ENCODE measurements at places on chromosomes 2 and 18. TPM values are rescaled to one million over a fixed set of nuclear protein-coding genes. Genes with fewer than 3 reads are reported as not detected.
A peak's percentile ranks its signal among the peaks of the same experiment; 100 is the strongest.

IRS1 gene
- total RNA-seq, result 11.2 TPM

DNA sequence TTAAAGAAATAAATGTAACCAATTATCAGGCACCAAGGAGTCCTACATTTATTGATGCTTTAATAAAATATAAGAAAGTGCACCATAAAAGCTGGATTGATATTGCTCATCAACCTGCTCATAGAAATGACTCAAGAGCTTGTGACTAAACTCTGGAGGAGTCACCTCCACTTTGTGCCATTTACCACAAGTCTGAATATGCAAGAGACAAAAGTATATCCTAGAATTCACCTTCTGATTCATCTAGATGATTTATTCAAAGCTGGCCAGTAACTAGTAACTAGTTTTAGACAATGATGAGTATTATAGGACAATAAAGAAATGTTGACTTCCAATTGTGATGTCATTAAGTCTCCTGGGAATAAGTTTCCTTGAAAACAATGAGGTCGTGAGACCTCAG is 146.0 kb upstream of the SOX11 start:
- DNase-seq, result no peak

ALPI gene
- total RNA-seq, result 21.1 TPM

DNA sequence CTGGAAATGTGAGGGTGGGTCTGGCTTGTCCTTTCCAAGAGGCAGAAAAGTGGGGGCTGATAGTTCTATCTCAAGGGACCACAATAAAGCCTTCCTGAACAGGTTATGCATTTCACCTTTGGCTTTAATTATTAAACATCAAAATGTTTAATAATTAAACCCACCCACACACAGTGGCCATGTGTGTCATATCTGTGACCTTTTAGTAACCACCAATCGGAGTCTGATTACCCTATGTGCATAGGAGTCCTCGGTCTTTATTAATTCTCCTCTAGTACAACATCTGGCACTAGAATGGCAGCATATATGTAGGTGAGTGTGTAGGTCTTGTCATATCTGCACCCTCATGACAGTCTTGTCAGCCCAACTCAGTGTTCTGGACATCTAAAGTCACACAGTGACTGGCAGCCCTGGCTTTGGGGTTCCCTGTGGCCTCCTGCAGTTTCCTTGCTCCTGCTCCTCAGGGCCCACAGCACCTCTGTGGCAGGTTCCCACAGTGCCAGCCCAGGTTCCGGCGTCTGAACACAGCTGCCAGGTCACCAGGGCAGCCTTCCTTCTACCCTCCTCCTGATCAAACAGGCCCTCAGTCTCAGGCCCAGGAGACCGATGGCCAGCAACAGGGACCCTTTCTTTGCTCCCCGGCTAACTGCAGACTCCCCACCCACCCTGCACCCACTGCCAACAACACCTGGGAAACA is 100.9 kb downstream of the MTCL1 start:
- no peak for DNase-seq

DNA sequence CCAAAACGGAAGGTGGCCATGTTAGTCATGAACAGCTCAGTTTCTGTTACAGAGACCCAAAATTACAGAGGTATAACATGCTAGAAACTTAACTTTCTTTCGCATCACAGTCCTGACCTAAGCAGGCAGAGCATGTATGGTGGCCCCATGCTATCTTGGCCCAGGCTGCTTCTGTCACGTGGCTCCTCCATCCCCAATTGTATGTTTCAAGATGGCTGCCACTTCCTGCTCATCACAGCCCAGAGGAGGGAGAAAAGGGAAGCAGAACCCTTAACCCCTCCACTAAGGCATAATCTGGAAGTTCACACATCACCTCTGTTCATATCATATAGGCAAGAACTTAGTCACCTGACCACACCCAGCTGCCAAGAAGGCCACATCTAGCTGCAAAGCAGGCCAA is 28.7 kb downstream of the CDK15 start:
- no peak for DNase-seq

- DNase-seq, result no peak
Observed at GRCh38 chr2:100052650-100053049, 89.7 kb downstream of the AFF3 start.

RTP5 gene
- total RNA-seq, result not detected

BOLL gene
- total RNA-seq, result not detected

DNA sequence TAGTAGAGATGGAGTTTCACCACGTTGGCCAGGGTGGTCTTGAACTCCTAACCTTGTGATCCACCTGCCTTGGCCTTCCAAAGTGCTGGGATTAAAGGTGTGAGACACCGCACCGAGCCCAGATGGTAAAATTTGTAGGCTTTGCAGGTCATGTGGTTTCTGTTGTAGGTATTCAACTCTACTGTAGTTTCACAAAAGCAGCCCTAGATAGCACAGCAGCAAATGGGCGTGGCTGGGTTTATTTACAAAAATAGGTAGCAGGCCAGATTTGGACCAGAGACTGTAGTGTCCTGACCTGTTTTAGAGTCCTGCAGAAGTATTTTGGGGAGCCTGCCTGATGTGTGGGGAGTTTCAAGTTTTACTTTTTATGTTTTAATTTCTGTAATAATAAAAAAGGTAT is 84.1 kb upstream of the RASGRP3 start:
- DNase-seq, result no peak

DNA sequence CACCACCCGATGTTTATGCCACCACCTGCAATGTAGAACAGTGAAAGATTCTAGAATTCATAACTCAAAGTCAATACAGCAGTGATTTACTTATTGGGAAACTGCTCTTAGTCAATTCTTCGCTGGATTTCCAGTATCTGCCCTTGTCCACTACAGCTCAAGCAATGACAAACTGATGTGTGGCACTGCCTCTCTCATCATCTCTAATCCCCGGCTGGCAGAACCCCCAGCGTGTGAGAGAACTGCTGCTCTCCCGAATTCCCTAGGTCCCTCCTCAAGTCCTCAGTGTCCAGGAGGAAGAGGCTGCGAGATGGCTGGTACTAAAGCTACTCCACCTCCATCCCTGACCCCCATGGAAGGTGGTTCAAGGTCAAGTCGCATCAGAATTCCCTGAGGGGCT is 1.6 kb downstream of the TXNL4A start:
- no peak for DNase-seq

DNA sequence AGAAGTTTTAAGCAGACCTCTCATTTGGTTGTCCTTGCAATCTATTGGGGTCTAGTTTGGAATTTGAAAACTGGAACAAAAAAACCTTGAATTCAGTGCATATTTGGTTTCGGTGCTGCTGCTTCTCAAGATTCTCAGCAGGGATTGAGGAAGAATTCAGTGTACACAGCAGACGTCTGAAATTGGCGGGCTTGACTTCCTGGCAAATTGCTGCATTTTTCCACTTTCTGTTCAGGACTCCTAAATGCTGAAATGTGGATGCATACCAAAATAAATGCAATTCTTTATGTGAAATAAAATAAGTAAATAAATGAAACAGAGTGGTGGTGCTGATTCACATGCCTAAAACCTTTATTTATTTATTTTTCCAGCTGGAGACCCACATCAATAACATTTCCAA is 332.4 kb upstream of the KYNU start:
- no peak for DNase-seq

DNA sequence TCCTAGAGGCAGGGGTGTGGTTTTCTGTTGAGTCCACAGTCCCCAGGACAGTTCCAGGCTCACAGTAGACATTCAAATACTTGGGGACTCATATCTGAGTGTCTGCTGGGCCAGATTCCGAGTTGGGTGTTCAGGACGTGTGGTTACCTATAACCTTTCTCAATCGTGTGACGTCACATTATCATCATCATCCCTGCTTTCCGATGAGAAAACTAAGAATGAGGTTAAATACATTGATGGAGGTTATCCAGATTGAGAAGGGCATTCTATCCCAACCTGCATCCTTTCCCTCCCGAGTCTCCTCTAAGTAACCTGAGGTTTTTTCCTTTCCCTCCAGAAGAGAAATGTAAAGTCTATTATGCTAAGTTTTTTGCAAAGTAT is 204.6 kb downstream of the MGAT5 start:
- no peak for DNase-seq

GRCh38 chr2:62467475-62468321 is 38.3 kb downstream of the TMEM17 start:
- DNase-seq, result no peak

- DNase-seq, result no peak
Observed at GRCh38 chr18:3046216-3046808, 33.4 kb upstream of the LPIN2 start.

GRCh38 chr2:126828491-126828890 is 70.2 kb upstream of the TEX51 start:
- DNase-seq, result no peak

DNA sequence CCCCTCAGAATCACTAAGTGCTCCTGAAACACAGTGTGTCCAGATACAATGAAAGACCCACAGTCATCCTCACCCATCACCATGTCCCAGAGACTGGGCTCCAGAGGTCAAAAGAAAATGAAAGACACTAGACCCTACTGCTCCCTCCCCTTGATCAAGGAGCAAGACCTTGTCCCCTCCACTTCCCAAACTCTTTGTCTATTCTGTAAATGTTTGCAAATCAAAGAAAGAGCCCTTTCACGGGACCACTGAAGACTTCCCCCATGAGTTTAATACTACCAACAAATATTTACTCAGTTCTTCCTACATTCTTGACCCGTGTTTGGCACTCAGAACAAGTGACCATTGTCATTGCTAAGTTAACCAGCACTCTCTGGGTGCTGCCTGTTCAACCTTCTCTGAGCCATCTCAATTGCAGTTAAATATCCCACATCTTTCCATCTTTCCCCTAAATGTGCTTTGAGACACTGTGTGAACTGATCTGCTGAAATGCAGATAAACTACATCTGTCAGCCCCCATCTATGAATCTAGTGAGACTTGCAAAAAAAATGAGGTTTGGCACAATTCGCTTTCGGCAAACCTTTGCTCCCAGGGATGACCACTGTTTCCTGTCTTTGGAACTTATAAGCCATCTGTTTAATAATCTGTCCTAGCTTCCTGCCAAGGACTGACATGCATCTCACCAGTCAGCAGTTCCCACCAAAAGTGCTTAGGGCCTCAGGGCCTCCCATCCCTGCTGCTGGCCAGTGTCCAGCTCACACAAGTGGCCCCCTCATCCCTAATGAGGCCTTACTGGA is 170.3 kb downstream of the GFPT1 start:
- no peak for DNase-seq

- DNase-seq, result no peak
Observed at GRCh38 chr2:148971547-148971946, 67.0 kb upstream of the LYPD6B start.

- no peak for DNase-seq
Observed at GRCh38 chr2:216560838-216561270, 62.2 kb downstream of the RPL37A start.

- no peak for DNase-seq
Observed at GRCh38 chr2:208297961-208298360, 31.9 kb downstream of the PIKFYVE start.

- no peak for DNase-seq
Observed at GRCh38 chr18:61464551-61465142, 131.4 kb downstream of the CDH20 start.

PLGLB2 gene
- total RNA-seq, result not detected

GRCh38 chr18:79506191-79507075 is 110.7 kb downstream of the NFATC1 start:
- peak; percentile 28 for DNase-seq
